ENCODE measurements at places on chromosomes 5 and 9.

- no peak for DNase-seq
Observed at GRCh38 chr5:136418301-136418700, 53.0 kb upstream of the TRPC7 start.

DNA sequence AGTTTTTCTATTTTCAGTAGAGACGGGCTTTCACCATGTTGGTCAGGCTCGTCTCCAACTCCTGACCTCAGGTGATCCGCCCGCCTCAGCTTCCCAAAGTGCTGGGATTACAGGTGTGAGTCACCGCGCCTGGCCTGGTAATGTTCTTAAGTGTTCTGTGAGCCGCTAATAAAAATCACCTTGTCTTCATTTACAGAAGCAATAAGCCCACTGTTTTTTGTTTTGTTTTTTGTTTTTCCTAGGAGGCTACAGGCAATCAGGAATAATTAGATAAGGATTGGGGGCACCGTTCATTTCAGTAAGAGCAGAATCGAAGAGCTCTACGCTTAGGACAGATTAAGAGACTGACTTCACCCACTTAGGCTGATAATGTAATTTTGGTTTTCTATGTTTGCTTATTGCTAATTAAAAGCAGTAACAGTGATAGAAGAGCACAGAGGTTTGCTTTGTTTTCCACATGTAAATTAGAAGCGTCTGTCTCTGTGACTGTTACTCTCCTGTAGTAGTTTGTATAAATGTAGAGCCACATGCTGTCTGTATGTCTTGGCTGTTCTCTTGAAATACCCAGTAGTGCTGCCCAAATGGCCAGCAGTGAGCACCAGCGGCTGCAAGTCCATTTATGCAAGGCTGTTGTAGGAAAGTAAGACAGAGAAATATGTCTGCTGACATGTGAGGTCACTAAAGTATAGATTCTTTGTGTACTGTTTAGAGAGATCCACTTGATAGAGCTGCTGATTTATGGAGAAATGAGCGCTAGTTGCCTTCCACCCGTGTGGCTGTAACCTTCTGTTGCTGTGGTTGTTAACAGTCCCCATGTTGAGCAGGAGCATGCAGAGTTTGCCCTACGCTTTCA lies 30.5 kb downstream of the TRIO start:
- no peak for DNase-seq

- DNase-seq: no peak
Observed at GRCh38 chr5:113510836-113511451, 2.5 kb upstream of the YTHDC2 start.

- DNase-seq: no peak
Observed at GRCh38 chr9:115786321-115786720, 367.3 kb upstream of the PAPPA start.

DNA sequence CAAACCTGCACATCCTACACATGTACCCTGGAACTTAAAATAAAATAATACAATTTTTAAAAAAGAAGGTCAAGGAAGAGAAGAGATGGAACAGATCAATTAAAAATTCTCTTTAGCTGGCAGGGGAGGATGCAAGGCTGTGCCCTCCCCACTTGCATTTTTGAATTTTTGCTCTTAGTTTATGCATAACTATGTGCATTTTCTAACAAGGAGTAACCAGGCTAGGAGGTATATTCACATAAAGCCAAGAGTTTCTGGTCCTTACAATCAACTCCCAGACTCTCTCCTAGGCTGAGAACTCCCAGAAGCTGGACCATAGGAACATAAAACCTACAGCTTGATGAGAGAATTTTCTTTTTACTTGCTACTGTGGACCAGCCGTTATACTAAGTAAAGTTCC lies 29.8 kb downstream of the CCDC192 start:
- DNase-seq: no peak

GRCh38 chr5:140694276-140694675 lies 3.0 kb downstream of the HARS2 start:
- DNase-seq: no peak

- no peak for DNase-seq
Observed at GRCh38 chr9:89862316-89862715, 257.5 kb downstream of the GADD45G start.

DNA sequence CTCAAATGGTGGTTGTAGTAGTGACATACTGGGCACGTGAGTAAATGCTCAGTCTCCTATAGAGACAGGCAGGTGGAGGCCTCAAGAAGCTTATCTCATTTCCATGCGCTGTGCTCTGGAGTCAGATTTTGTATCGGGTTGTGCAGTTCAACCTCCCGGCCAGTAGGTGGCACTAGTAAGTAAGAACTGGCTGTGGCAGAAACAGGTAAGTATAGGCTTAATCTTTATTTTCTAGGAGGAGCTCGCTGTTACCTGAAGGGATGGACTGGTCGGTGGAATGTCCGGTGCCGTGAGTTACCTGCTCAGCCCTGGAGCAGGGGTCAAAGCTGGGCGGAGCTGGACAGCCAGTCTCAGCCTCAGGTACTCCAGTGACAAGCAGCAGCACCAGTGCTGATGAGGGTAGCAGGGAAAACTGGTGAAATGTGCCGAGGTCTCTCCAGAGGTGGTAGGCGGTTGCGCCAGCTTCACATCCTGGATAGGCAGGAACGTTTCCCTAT lies 880.1 kb upstream of the SEMA6A start:
- DNase-seq: no peak
